Cerebellar cortex (tissue), 1 donor: ENCODE measurements at places on chromosomes 3 and 15.

- no peak for DNase-seq
Observed at GRCh38 chr15:85588677-85589076, 206.0 kb downstream of the KLHL25 start.

GRCh38 chr3:86984271-86984670, 6.7 kb downstream of the VGLL3 start:
- no peak for DNase-seq

- no peak for DNase-seq
Observed at GRCh38 chr3:71536376-71536965, 47.1 kb downstream of the FOXP1 start.

DNA sequence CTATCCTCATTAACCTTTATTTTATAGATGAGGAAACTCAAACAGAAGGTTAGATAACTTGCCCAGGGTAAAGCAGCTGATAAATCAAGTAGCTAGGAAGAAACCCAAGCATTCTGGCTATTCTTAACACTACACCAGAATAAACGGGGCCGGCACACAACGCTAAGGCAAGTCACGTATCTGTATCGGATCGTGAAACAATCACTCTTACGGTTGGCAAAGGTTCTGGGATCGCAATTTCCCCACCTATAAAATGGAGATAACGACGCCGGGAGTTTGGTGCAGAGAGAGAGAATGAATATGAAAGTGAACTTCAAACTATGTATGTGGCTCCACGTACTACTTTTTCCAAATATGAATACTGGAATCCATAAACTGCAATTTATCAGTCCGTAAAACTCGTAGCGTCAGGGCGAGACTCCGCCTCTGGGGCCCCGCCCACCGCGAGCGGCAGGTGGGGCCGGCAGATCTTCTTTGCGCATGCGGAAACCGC, 252 bp upstream of the ARMC8 start:
- DNase-seq: peak; percentile 92

DNA sequence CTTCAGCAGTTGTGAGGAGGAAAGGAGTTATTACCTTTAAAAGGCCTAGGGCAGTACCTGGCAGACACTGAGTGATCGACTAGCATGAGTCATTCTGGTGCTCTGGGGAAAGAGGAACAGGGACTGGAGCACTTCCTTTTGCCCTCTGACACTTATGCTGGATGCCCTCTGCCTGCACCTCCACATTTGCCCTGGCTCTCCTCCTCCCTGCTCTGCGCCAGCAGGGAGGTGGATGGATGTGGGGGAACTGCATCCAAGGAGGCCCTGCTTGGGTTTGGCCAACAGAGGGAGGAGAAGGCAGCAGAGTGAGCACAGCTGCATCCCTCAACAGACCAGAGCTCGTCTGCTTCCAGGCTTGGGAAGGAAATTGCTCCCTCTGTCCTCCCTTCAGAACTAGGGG, 75.0 kb downstream of the SEMA5B start:
- DNase-seq: no peak

DNA sequence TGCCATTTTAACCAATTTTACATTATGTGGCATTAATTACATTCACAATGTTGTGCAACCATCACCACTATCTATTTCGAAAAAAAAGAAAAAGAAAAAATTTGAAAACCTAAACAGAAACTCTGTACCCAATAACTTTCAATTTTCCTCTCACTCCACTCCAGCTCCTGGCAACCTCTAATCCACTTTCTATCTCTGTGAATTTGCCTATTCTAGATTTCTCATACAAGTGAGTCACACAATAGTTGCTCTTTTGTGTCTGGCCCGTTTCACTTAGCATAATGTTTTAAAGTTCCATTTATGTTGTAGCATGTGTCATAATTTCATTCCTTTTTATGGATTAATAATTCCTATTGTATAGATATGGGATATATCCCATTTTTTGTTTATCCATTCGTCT, 53.3 kb upstream of the TBC1D5 start:
- DNase-seq: no peak

- DNase-seq: peak; percentile 80
Observed at GRCh38 chr3:21752749-21753347, 1.8 kb upstream of the ZNF385D start.

- peak; percentile 39 for DNase-seq
Observed at GRCh38 chr3:61080737-61081445, 170.4 kb downstream of the FHIT start.

DNA sequence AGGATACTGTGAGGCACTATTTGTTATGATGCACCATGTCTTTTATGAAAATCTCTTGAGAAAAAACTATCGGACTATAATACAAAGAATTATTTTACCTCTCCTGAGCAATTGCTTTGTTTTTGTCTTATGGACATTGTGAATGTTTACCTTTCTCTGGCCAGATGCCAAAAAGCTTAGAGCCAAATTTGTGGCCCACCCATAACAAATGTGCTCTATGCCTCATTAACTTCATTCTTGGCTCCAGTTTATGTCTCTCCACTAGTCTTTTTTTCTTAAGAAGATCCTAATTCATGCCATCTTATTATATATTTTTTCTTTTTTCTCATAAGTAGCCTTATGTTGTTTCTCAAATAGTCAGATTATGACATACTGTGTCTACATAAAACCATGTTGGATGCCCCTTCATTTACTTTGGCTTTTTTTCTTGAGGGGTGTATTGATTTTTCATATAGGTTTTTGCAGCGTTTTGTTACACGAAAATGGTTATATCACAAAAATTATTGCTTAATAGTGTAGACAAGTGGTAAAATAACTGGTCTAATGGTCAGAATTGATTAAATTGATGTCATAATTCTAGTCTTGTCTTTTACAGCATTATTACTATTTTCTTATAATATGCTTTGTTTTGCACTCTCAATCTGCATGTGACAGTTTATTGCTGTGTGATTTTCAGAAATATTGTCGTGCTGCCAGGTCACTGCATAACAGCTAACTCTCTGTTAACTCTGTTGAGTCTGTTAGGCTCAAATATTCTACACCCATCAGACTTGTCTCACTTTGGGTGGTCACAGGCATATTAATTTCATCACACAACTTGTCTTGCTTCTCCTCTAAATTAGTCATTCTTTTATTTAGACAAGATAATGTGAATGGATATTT, 18.2 kb downstream of the SENP8 start:
- no peak for DNase-seq

DNA sequence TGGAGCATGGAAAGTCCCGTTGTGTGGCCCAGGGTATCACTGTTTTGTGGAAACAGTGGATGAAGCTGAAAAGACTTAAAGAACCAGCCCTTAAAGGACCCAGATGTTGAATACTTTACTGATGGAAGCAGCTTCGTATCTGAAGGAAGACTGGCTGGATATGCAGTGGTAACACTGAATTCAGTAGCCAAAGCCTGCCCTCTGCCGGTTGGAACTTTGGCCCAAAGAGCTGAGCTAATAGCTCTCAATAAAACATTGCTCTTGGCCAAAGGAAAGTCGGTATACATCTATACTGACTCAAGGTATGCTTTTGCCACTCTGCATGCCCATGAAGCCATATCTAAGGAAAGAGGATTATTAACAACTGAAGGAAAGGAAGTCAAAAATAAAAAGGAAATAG, 885.4 kb downstream of the PDCD6IP start:
- peak; percentile 47 for DNase-seq
